ENCODE measurements at places on chromosomes 2 and 18. TPM values are rescaled to one million over a fixed set of nuclear protein-coding genes. Genes with fewer than 3 reads are reported as not detected.

The FOXD4L1 gene
- 0.09 TPM for total RNA-seq

The SLC19A3 gene
- 2.1 TPM for total RNA-seq

The AQP12B gene
- not detected for total RNA-seq

The PROKR1 gene
- total RNA-seq: not detected

Measured in smooth muscle cell of bladder (primary cell).